ENCODE measurements at places on chromosomes 16 and 17.

GRCh38 chr17:42698736-42699414, 16.5 kb downstream of the CNTNAP1 start:
- DNase-seq = no peak

DNA sequence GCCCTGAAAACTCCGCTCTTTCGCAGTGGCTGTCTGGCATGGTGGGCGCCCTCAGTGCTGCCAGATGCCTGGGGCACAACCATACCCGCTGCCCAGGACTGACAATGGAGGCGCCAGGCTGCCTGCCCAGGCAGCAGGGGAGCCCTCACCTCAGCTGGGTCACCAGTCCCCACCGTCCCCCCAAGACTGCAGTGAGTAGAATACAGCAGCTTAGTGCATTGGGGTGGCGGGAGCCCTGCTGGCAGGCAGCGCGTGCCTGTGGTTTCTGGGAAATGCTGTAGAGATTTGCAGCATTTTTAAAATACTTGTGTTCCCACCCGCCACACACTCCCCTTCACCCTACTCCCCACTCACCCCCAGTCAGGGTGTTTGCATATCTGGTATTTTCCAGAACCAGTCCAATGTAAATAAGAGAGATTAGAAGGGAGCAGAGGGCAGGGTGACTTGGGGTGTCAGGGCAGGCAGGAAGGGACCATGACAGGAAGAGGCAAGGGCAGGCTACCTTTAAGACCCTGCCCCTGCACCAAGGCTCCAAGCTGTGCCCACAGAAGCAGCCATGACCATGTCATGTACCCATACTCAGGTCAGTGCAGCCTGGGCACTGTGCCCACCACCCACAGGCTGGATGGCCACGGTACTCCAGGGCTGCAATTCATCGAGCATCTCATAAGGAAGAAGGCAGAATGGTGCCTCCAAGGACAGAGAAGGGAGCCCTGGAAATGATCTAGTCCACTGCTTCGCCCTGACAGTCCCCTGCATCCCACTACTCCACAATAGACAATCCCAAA, 21.5 kb downstream of the MYO18A start:
- no peak for DNase-seq

DNA sequence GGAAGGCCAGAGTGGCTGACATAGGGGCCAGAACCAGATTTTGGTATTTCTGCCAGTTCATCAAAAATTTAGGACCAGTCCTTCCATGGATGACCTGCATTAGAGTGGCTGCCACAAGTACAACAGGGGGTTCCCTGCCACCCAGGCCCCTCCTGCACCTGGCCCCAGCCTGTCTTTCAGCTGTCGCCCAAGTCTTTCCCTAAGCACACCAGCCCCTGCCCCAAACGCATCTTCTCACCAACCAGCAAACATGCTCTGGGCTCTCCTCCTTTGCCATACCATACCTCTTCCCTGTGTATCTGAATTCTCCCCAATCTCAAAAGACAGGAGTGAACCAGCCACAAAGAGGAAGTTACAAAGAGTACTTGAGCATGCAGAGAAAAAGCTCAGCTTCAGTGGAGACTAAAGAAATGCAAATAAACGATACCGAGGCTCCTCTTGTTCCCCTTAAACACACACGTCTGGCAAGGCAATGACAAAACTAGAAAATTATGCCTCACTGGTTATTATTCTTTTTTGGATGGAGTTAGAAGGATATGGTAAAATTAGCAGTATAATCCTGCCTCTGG, 130.6 kb downstream of the DYNLRB2 start:
- DNase-seq = no peak

- no peak for DNase-seq
Measured at GRCh38 chr16:12874186-12874585, 27.2 kb upstream of the SHISA9 start.

DNA sequence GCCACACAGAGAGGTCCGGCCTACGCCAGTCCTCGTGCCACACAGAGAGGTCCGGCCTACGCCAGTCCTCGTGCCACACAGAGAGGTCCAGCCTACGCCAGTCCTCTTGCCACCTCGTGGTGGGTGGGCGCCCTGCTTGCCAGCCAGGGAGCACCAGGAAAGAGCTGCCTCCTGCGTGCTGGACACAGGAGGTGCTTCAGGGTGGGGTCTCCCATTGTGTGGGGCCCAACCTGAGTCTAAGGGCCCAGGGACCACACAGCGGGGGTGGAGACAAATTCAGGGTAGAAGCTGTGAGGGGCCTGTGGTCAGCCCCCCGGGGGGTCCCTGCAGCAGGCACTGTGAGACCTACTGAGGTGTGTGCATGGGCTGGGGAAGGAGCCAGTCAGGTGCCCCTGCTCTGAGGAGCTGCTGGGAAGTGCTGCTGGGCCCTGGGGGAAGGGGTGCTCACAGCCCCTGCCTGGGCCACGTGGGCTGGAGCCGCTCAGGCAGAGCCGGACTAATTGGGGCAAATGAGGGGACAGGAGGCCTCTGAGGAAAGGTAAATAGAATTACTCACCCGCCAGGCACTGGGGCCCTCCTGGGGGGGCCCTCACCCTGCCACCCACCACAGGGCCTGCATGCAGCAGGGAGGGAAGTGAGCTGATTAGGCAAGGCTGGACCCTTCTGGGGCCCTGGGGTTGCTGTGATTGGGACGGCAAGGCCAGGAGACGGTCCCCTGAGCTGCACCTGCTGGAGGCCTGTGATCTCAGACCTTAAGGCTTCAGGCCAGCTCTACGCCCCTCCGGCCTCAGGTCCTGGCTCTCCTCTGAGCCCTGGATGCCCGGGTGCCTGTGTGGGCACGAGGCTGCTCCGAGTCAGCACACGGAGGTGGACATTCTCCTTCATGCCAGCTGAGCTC, 11.0 kb downstream of the GCGR start:
- DNase-seq = no peak

- DNase-seq = no peak
Measured at GRCh38 chr17:42774066-42774745, 957 bp downstream of the VPS25 start.

DNA sequence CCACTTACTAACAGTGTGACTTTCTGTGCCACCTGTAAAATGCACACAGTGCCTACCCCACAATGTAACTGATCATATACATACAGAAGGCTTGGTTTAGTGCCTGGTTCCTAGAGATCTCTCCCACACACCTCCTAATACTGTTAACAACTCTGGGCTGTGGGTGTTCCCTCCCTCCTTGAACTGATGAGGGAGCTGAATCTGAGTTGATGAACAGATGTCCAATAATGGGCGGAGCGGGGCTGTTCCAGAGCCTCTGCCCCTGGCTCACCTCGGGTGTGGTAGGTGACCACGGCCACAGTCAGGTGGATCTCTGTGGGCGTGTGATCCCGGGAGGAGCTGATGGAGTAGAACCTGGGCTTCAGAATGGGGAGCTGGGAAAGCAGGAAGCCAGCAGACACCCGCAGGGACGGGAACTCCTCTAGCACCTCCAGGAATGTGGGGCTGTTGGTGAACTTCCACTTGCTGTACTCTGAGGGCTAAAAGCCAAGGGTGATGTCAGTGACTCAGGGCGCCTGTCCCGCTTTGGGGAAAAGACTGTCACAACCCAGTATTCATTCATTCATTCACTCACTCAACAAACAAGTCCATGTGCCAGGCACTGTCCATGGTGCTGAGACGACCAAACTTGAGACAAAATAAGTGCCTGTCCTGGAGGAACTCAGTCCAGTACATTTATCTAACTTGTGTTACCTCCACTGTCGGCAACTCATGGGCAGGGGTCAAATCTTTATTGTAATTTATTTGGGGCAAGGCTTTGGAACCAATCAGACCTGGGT, 37.6 kb downstream of the NOS2 start:
- DNase-seq = no peak

DNA sequence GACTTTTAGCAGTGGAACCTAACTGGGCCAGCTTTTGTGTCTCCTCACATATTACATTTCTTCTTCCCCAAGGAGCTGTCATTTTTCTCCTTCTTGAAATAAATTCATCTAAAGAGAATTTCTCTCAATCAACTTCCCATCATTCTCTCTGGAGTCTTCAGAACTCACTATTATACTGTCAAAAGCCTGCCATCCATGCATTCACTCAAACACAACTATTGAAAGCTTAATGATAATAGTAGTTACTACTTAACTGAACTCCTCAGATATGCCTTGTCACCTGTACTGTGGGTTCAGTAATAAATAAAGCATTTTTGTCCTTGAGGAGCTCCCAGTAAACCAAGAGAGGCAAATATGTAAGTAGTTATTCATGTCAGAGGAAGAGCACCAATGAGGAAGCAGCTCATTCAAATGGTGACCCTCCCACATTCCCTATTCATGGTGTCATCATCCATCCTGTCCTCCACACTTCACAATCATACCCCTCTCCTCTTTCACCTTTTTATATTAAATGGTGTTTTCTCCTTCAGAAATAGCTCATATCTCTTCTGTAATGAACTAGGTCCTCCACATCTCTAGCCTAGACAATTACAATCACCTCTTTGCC, 162.6 kb downstream of the CA10 start:
- DNase-seq = no peak

GRCh38 chr17:12114686-12115418, 94.2 kb downstream of the MAP2K4 start:
- DNase-seq = no peak

DNA sequence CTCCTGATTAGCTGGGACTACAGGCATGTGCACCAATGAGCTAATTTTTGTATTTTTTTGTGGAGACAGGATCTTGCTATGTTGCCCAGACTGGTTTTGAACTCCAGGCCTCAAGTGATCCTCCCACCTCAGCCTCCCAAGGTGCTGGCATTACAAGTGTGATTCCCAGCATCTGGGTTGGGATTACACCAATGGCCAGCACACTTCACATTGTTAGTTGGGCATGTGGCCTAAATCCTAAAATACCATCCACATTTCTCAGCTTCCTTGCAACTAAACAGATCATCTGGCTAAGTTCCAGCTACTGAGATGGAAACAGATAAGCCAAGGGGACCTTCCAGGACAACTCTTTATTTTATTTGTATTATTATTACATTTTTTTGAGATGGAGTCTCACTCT, 9.9 kb downstream of the RABEP2 start:
- DNase-seq = no peak

DNA sequence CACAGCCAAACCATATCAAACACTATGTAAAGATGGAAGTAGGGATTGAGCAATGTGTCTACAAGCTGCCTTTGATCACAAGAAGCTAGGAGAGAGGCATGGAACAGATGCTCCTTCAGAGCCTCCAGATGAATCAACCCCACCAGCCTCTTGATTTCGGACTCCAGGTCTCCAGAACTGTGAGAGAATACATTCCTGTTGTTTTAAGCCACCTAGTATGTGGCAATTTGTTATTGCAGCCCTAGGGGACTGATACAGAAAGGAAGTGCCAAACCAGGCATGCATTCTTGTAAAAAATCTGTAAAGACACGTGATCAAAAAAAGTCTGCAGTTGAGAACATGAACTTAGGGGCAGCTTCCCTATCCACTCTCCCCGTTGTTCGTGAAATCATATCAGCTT, 91.1 kb downstream of the C17orf67 start:
- DNase-seq = no peak

- DNase-seq = no peak
Measured at GRCh38 chr17:77555741-77556291, 402.7 kb upstream of the TNRC6C start.

DNA sequence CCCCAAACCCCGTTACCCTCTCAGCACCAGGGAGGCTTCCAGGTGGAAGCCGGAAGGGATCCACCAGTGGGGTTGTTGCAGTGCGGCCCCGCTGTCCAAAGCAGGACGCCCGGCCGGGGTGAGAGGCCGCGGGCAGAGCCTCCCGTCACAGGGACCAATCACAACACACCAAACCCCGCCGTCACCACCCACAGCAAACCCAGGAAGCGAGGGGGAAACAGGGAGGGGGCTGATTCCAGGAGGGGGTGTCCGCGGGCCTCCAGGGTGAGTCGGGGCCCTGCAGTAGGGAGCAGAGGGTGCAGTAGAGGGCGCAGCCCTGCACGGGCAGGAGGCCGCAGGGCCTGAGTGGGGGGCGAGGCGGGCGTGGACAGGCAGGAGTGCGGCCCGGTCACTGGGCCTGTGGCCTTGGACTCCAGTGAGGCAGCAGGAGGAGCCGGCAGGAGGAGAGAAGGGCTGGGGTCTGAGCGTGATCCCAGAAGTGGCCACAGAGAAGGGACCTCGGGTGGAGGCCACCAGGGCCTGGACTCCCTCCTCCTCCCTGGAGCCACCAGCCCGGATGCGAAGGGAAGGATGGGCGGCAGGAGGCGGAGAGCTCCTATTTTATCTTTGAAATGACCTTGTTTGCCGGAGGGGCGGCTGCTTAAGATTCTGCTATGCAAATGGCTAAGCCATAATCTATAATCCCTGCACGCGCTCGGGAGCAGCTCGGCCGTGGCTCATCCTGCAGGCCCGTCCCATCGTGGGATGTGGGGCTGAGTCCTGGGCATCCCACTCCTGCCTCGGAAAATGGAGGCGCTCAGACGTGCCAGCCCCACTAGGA, 41.5 kb downstream of the ZFPM1 start:
- DNase-seq = no peak

- no peak for DNase-seq
Measured at GRCh38 chr17:7972131-7972785, 30.2 kb upstream of the GUCY2D start.

- peak; percentile 27 for DNase-seq
Measured at GRCh38 chr17:38900978-38901656, 24.3 kb upstream of the LASP1NB start.

- DNase-seq = no peak
Measured at GRCh38 chr17:10640475-10640874, 16.6 kb downstream of the MYH3 start.

- DNase-seq = no peak
Measured at GRCh38 chr16:68401871-68402747, 46.2 kb downstream of the SMPD3 start.

DNA sequence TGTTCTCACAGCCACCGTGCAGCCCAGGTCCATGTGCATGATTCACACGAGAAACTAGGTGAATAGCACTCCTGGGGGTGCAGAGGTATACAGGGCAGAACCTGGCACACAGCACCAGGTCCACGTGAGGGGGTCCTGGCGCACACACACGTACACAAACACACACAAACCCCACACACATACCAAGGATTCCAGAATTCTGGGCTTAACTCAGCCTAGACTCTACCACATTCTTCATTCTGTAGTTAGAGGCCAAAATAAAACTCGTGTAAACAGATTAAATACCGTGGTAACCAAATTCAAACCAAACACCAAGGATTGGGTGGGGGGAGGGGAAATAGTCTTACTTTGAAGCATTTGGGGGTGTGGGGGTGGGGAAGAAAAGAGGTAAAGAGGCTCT, 58.5 kb downstream of the XYLT1 start:
- no peak for DNase-seq

DNA sequence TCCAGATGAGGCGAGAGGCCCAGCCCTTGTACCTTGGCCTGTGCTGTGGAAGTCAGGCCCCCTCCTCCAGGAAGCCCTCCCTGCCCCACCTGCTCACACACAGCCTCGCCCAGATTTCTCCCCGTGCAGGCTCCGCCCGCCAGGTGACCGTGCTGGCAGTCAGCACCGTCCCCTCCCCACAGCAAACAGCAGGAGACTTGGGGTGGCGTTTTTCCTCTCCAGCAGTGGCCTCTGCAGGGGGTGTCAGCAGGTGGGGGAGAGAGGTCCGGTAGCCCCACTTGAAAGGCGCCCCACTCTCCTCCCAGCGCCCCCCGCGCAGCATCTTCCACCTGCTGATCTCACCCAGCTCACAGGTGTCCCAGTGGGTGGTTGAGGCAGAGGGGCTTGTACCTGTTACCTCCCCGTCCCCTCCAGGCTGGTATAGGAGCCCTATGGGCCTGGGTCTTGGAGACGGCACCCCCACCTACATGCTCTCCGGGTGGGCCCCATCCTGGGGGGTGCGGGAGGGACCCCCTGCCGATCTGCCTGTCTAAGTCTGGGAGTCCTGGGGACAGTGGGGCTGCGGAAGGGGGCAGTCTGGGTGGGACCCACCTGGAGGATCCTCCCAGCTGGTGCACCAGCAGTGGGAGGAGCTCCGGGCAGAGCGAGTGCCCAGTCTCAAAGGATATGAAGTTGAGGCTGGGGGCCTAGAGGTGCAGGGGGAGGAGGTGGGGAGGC, 4.2 kb upstream of the C1QTNF8 start:
- no peak for DNase-seq

Measured in activated T-helper 2 cell treated with anti-CD3 and anti-CD28 coated beads, Interferon-gamma antibody, Interleukin-2, Interleukin-4, amounts not matched to agents 10 μg/mL and 5 μg/mL and 100 μg/mL, durations not matched to agents 14 hours and 24 hours and 36 hours (primary cell).